ENCODE measurements at places on chromosomes 11 and 22.

DNA sequence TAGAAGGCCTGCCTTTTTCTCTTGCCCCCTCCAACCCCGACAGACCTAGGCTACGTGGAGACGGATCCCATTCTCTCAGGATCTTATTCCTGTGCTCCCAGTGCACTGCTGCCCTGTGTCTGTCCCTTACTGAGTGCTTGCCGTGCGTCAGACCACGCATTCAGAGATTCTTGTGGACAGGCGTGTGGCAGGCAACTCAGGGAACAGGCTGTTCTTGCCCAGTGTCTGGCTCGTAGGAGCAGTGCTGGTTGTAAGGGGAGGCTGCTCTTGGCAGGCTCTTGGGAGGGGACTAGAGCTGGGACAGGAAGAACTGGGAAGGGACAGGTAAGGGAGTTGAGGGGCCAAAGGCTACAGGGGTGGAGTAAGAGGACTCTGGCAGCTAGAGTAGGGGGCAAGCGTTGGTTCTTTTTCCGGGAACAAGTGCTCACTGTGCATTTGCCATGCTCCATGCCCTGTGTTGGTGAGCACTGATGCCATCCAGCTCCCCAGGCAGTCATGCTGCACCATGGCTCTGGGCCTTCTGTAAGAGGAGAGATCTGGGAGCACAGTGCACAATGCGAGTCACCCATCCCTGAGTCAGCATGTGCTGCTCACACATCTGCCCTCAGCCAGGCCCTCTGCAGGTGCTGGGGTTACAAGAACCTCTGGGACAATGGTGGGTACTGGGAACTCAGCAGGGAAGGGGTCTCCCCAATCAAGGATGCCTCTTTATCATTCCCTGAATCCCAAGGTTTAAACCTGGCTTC, 119.1 kb downstream of the TBC1D22A start:
- no peak for DNase-seq

DNA sequence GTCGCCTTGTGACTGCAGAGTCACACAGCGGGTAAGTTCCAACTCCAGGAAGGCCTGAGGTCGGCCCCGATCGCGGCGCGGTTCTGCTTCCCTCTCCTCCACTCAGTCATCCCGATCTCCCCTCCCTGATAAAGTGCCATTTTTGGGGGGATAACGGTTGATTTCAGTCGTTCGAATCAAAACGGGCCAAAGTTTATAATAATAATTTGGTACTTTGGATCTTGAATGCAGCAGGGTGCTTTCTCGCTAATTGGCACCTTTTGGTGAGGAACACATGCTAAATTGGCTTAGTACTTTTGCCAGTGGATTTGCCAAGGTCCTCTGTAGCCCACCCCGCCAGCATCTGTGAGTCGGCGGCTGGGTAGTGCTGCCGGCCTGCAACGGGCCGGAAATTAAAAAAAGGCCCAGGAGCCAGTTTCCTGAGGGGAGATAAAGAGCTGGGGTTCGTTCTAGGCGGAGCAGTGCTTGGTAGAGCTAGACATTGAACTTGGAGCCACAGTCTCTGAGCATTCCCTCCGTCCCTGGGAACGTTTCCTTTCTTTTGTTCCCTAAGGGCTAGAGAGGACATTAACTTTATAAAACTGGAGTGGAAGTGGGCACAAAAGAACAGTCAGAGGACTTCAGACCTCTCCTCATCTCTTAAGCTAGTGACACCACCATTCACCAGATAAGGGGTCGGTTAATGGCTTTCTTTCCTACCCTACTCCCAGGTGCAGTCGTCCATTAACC, 997 bp downstream of the UBE2L3 start:
- DNase-seq = no peak

DNA sequence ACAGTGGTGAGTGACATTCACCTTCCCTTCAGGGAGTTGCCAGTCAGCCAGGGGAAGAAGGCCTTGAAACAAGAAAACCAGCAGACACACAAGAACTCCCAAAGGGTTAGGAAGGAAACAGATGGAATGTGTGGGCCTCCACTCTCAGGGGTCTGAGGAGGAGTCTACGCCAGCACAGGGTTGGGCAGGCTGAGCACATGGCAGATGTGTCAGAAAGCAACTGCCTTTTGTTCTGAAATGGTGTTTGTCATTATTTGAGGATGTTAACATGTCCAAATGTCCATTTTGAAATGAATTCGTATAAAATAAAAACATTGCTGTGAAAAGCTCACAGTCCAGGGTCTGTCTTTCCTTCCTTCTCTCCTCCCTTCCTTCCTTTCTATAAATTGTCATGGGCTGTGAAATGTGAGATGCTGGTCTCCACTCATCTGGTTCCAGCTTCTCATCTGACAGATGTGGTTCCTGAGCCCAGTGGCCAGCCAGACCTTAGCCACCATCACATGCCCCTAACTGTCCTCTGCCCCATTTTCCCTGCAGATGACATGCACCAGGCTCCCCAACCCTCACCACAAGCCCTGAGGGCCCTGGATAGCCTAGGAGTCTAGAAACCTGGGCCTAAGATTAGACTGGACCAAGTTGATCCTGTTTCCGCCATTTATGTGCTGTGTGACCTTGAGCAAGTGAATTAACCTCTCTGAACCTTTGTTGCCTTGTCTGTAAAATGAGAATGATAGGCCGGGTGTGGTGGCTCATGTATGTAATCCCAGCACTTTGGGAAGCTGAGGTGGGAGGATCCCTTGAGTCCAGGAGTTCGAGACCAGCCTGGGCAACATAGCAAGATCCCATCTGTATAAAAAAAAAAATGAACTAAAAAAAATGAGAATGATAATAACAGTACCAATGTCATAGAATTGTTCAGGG, 56.2 kb upstream of the CRYBB3 start:
- DNase-seq = no peak

GRCh38 chr11:10534316-10534715, 6.7 kb downstream of the RNF141 start:
- DNase-seq = no peak

DNA sequence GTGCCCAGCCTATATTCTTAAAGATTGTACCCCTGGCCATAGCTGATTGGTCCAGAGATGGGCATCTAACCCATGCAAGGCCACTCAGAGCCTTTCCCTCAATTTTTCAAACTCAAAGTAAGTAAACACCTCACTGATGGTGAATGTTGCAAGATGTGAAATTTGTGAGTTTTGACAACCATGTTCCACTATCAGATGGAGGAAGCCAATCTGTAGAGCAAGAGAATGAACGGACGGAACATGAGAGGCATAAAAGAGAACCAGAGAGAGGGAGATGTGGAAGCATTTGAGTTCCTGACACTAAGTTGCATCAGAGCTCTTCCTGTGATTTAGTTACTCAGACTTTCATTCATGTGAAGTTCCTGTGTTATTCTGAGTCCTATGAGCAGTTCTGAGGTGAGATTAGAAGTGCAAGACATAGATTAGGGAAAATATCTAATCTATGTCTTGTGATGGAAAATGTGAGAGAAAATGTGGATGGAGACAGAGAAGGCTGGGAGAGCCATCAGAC, 73.3 kb downstream of the PRSS23 start:
- no peak for DNase-seq

GRCh38 chr11:47099214-47099917, 77.3 kb downstream of the ARFGAP2 start:
- DNase-seq = no peak

GRCh38 chr11:60251485-60252212, 8.7 kb upstream of the MS4A4E start:
- no peak for DNase-seq

All from esophagus squamous epithelium (tissue), 5 donors.